ENCODE measurements at places on chromosomes 3 and 15.
A peak's percentile ranks its signal among the peaks of the same experiment; 100 is the strongest.

GRCh38 chr15:35854316-35854715 lies 308.4 kb upstream of the DPH6 start:
- DNase-seq = no peak

- DNase-seq = no peak
Observed at GRCh38 chr3:126502656-126503055, 14.9 kb downstream of the UROC1 start.

DNA sequence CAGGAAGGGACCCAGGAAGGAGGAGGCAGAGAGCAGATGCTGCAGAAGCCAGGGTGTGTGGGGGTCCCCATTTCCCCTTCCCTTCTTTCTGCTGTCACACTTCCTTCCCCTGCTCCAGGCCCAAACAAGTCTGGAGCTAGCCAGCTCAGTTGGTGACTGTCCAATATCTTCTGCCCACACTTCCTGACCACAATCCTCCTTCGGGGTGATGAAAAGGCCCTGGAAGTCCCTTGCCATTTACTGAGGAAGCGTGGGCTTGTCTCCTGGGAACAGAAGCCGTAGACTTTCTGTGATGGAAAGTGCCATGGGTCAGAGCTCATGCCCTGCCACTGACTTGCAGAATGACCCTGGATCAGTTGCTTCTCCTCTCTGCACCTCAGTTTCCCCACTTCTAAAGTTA lies 39.0 kb downstream of the ANAPC13 start:
- no peak for DNase-seq

DNA sequence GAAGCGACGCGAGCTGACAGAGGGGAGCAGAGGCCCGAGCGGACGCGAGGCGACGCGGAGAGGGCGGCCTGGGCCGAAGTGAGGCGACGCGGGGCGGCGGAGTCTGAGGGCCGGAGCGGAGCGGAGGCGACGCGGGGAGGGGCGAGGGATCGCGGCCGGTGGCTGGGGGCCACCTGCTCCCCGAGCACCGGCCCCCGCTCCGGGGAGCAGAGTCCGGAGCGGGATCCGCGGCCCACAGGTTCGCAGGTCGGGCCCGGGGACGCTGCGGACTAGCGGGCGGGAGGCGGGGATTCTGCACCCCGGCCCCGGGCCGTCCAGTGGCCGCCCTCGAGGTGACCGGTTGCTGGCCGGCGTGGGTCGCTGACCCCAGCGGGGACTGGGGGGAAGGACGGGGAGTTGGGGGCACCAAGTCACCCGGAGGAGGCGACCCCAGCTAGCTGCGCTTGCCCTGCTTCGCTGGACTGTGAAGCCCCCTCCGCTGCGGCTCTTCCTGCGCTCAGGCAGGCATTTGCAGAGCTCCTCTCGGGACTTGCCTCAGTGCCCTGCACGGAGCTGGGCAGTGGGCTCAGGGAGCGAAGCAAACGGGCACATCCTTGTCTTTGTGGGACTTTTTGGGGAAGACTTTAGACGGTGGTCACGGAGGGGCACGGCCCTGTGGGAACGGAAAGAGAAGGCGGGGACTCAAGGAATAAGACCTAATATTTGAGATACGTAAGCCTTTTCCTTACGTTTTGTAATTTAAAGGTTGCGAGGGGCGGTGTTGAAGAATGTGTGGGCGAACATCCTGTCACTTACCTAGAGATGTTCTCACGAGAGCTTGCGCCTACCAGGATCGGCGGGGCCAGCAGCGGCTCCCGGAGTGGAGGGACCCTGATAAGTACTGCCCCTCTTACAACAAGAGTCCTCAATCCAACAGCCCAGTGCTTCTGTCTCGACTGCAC lies 566 bp downstream of the HMCES start:
- peak; percentile 60 for DNase-seq

DNA sequence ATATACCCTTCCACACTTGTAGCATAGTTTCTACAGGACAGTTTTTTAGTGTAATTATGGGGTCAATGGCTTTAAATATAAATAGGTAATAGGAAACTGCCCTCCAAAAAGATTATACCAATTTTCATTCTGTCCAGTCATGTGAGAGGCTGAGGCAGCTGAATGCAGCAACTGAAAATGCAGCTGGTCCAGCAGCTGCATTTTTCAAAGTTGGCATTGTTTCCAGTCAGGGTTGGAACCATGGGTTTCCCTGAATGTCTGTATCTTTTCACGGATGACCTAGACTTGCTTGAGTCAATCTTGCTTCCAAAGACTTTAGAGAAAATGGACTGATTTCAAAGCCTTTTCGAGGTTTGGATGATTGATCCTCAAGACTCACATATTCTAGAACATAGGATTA lies 9.9 kb upstream of the KNL1 start:
- peak; percentile 66 for DNase-seq

- peak; percentile 59 for DNase-seq
Observed at GRCh38 chr3:99532246-99532645, 106.1 kb upstream of the COL8A1 start.

DNA sequence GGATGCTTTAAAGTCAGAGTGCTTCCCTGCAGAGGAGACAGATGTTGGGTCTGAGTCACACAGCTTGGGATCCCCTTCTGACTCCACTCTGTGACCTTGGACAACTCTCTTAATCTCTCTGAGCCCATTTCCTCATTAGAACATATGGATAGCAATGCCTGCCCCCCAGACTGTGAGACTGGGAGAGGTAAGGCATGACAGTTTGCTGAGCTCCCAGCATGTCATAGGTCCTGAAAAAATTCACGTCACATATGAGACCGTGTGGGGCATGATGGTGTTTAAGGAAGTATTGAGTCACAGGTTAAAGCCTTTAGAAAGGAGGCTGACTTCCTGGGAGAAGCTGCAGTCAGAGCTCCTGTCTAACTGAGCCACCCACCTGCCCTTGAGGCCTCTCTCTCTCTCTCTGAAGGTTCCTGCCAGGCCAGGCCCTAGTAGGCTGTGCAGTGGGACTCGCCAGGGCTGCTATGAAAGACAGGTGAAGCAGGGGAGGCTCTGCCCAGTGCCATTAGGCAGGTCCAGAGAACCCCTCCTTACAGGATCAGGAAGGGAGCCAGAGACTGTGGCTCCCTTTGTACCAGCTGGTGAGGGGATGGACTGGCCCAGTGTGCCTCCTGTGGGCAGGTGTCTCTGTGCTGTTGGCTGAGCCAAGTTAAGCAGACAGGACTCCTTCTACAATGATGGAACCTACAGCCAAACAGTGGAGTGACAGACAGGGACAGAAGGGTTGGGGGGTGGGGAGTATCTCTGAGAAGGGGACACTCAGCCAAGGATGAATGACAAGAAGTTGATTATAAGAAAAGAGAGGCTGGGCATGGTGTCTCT lies 19.5 kb upstream of the DOCK3 start:
- DNase-seq = no peak

GRCh38 chr15:67063689-67064606 lies 1.5 kb upstream of the SMAD3 start:
- peak; percentile 90 for DNase-seq

- DNase-seq = no peak
Observed at GRCh38 chr3:45330510-45331295, 57.7 kb upstream of the LARS2 start.

DNA sequence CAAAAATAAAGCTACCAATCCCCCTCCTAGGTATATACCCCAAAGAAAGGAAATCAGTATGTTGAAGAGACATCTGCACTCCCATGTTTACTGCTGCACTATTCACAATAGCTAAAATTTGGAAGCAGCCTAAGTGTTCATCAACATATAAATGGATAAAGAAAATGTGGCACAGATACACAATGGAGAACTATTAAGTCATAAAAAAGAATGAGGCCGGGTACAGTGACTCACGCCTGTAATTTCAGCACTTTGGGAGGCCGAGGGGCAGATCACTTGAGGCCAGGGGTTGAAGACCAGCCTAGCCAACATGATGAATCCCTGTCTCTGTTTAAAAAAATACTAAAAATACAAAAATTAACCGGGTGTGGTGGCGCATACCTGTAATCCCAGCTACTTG lies 10.0 kb upstream of the PTPN9 start:
- DNase-seq = no peak

DNA sequence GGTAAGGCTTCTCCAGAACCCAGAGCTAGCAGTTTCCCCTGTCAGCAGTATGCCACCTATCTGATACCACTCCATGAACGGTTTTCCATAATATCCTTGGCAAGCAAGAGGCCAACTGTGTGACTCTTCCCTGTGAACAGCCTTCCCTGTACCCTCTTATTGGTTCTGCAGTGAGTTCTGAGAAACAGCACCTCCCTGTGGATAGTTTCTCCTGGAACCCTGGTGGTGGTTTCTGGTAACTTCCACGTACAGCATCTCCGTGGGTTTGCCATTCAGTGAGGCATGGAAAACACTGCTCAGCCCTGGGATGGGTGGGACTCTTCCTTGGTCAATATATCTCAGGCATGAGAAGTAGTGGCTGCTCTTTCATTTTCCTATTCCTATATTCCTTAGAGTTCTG lies 19.4 kb upstream of the SERPINI2 start:
- peak; percentile 4 for DNase-seq

DNA sequence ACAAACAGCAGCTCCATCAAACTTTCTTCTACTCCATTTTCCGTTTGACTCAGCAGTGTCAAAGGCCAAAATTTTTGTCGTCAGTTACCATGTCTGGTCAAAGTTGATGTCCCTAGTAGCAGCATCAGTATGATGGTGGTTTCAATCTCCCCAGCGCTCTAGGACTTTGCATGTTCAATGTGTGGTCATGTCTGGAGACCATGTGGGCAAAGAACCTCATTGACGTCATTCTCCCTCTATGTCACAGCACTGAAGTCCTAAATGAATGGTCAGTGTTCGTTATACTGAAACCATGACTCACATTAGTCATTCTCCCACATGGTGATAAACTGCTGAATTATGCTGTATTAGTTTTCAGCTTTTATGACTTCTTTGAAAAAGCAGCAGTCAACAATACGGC lies 23.2 kb downstream of the SHC4 start:
- no peak for DNase-seq

DNA sequence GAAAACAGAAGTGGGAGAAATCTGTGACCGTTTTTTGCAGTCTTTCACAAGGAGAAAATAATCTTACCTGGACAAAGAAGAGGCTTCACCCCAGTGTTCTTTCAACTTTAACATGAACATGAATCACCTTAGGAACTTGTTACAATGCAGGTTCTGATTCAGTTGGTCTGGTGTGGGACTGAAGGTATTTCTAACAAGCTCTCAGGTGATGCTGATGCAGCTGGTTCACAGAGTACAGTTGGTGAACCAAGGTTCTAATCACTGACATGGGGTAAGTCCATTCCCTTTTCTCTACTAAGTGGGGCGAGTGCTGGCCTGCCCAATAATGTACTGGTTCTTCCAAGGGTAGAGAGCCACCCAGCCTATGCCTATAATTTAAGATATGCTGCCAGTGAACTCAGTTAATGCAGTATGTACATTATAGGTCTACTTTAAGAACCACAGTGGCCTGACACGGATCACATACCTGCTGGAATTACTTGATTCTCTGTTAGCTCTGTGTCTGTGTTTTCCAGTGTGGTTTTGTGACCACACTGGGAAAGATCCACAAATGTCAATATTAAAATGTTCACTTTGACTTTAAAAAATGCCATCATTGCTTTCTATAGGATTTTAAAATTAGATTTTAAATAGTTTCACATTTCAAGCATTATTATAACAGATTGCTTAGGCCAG lies 304.1 kb downstream of the ZNF621 start:
- DNase-seq = no peak

GRCh38 chr3:45241206-45241605 lies 15.1 kb upstream of the TMEM158 start:
- DNase-seq = no peak

GRCh38 chr3:115284980-115285379 lies 137.9 kb upstream of the ZBTB20 start:
- DNase-seq = no peak

DNA sequence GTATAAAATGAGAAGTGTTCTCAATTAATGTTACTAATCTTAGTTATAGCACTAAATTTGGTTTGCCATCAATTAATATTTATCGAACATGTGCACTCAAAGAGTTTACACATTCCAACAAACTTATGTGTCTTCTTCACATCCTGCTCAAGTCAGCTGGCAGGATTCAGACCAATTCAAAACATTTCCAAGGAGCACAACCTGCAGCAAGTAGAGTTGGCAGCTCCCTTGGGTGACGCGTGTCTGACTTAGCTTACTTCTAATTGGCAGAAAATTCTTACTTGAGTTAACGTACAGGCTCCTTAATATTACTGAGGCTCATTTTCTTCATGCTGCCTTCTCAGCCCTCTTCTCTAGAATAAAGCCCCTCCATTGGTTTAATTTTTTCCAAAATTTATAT lies 110.4 kb upstream of the PFN2 start:
- DNase-seq = no peak

- DNase-seq = no peak
Observed at GRCh38 chr15:52221730-52222129, 30.5 kb upstream of the GNB5 start.

DNA sequence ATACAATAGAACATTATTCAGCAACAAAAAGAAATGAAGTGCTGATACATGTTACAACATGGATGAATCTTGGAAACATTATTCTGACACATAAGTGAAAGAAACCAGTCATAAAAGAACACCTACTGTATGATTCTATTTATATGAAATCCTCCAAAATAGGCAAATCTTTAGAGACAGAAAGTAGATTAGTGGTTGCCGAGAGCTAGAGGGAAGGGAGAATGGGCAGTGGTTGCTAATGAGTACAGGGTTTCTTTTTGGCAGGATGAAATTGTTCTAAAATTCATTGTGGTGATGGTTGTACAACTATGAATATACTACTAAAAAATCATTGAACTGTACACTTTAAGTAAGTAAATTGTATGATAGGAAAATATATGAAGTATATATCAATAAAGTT lies 6.3 kb upstream of the LRRC58 start:
- no peak for DNase-seq

All from SJCRH30 (cell line).